ENCODE measurements at places on chromosomes 11 and 22.

DNA sequence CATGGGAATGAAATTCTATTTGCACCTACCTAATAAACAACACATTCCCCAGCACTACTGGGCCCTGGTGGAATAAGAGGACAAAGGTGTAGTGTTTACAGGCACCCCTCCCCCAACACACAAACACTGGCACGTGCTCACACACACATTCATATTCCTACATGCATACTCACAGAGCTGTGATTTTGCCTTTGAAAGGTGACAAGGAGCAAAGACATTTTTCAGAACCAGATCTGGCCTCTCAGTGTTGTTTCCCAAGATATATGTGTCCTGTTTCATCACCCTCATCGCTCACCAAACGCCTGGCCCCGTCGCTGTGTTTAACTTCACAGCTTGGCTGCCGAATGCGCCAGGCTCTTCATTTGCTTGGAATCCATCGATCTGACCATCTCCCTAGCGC, 292.6 kb downstream of the NTM start:
- no peak for DNase-seq

GRCh38 chr11:35393098-35393497, 26.3 kb downstream of the SLC1A2 start:
- DNase-seq = no peak

DNA sequence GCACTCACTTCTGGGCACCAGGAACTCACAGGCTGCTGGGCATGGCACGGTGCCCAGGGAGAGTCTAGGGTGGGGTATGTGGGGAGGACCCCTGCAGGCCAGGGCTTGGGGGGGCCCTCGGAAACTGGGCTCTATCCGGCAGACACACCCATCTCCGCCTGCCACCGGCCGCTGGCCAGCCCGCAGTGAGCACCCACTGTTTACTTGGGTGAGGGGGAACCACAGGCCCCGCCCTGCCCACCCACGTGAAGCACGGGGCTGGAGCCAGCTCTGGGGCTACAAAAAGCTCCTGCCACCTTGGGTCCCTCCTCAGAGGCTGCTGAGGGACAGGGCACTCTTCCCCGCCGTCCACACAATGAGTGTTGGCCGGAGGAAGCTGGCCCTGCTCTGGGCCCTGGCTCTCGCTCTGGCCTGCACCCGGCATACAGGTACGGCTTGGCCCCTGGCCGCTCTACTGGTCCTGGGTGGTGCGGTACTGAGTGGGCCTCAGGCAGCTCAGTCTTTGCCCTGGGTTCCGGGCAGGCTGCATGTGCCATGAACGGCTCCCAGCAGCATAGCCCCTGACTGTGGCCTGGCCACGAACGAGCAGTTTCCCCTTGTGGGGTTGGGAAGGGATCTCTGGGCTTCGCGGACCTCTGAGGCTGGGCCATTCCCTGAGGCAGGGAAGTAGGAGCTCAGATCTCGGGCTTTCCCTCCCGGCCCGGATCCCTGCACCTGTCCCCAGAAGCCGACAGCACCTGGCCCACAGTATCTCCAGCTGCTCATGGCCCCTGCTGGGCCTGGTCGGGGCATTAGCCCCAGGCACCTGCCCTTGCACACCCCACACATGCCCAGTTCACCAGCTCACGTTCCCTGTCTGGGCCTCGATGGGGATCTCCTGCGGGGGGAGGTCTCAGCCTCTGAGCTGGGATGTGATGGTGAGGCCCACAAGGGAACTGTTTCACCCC, at the start of gene MUC5AC:
TSS of gene MUC5AC (plus strand) at position 309 of the 947 bp plus-strand sequence. CDS start at position 356, 47 bp downstream.
- DNase-seq = no peak

GRCh38 chr11:102121329-102121728, 11.1 kb downstream of the YAP1 start:
- no peak for DNase-seq

DNA sequence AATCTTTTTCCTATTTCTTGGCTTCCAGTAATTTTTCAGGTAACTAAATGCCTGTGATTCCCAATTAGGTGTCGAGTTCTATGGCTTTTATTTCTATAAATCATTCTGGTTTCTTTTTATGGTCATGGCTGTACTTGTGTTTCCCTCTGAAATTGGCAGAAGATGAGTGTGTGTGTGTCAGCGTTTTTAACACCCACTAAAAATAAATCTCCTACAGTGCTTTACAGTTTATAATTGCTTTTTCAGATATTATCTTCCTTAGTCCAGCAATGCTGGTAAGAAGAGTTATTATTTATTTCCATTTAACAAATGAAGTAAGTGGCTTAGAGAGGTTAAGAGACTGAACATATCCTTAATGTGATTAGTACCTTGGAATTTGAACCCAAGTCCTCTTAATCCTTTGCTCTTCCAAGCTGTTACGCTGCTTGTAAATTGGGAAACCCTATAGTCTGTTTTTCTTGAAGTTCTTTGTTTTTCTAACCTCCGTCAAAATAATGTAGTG, 125.2 kb downstream of the TEAD1 start:
- no peak for DNase-seq

- DNase-seq = no peak
Measured at GRCh38 chr22:48070760-48071159, 1308.3 kb downstream of the TBC1D22A start.

DNA sequence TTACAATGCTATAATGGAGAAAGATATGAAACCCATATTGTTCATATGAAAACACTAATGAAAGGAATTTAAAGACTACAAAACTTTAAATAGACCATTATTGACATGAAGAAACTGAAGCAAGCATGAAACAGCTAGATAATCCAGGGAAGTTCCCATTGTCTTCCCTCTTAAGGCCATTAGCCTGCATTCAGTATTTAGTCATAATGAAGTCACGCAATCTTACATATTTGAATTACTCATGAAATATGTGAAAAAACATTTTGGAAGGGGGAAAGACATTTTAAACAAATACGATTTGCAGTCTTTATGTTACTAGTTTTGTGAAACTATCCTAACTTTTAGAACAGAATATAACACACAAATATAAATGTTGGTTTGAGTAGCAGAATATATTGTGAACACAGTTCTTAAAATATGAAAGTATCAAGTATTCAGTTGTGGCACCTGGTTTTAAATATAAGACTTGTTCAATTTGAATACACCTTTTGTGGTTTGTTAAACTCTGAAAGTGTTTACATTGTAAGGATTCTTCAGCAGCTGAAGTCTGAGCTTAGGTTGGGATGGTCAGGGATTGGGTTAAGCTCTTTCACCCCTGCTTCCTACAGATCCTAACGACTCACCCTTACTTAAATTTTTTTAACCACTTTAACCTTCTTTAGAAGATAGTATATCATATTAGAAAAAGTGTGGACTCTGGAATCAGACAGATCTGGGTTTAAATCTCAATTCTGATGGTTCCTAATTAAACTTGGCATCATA, 500.3 kb upstream of the TENM4 start:
- no peak for DNase-seq

DNA sequence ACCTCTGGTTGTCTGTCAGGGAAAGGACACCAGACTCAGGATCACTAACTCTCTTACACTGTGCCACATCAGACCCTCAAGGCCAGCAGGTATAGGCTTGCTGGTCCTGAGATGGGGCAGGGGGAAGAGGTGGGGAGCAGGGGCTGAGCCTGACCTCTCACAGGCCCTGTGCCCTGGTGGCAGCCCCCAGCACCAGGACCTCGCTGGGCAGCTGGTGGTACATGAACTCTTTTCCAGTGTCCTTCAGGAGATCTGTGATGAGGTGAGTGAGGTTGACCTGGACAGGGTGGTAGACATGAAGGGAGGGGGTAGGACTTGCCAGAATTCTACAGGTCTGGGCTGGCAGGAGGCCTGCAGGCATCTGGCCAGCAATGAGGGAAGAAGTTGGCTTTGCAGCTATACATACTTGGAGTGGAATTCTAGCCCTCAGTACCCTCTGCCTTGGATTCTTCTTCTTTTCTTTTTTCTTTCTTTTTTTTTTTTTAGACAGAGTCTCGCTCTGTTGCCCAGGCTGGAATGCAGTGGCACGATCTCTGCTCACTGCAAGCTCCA, 1.4 kb downstream of the NUDT22 start:
- DNase-seq = no peak

GRCh38 chr11:27022659-27023251, 17.9 kb upstream of the BBOX1 start:
- no peak for DNase-seq

DNA sequence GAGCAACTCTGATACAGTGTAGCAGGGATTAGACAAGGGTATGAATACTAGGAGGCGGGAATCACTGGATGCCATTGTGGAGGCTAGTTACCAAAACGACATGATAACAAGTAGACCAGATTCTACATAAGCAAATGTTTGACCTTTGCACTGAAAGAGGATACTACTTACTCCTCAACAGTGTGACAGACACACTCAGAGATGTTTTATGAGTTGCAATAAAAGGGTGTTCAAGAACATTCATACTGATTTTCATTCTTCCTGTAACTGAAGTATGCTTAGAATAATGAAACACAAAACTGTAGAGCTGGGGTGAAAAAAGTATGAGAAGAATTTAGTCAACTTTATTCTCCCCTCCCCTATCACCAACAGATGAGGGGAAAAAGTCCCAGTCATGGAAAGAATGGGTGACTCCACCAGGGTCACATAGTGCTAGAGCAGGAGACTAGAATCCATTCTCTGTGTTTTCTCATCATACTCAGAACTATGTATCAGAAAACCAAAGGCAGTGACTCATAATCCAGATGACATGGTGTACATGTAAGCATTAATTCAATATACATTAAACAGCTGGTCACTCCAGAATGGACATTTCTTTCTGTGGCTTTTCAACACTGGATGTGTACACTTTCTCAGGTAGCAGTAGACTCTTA, 32.8 kb downstream of the ARHGAP20 start:
- no peak for DNase-seq

DNA sequence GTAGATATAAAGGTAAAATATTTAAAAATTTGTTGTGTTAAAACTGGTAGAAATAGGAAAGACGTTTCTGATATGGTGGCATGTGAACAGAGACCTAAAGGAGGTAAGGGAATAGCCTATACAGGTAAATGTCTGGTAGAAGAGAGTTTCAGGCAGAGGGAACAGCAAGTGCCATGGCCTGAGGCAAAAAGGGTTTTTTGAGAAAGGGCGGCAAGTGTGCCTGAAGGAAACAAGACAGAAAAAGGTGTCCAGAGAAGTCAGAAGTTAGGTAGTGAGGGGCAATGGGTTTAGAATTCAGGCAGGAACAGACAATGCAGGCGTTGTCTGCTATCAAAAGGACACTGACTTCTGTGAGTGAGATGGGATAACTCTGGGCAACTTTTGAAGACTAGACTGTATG, 339.7 kb downstream of the DYNC2H1 start:
- no peak for DNase-seq

GRCh38 chr11:1202776-1203504, 19.9 kb upstream of the MUC5B start:
- DNase-seq = peak; percentile 61

DNA sequence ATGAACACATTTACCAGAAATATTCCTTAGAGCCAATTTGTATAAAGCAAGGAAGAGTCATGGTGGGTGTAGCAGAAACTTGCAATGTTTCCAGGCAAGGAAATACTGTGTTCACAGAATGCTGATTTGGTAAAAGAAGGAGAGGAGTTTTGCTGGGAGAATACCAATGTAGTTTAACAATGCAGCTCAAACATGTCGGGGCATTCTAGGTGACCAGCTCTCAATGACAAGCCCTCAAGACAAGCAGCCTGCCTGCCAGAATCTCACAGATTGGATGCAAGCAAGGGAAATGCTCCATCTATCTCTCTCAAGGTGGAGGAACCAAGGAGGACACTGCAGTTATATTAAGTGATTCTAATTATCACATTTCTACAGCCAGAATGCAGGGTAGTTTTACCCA, 190.4 kb downstream of the MAML2 start:
- DNase-seq = no peak

Measured in KBM-7 (cell line).